IMR-90 (cell line): ENCODE measurements at places on chromosomes 7 and 10.

GRCh38 chr10:95414016-95414830, 123.4 kb upstream of the PDLIM1 start:
- DNase-seq: no peak

DNA sequence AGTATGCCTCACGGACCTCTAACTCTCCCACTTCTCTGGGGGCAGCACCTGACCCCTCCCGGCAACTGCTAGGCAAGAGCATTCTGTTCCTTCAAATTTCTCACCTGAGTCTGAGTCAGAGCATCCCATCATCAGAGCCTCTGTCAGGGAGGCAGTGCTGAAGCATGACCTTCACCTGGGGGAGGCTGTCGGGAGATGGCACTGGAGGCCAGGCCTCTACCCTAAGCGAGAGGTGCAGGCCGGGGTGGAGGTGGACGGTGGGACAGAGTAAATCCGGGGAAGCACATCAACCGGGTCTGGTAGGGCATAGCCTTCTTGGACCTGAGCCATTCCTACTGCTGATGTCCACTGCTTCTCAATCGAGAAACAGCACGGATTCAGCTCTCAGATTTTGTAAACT, 90.4 kb downstream of the SPAG6 start:
- DNase-seq: no peak

- DNase-seq: no peak
Observed at GRCh38 chr7:69748530-69748929, 150.3 kb downstream of the AUTS2 start.

GRCh38 chr7:79988653-79989052, 146.0 kb upstream of the GNAI1 start:
- peak; percentile 87 for DNase-seq

DNA sequence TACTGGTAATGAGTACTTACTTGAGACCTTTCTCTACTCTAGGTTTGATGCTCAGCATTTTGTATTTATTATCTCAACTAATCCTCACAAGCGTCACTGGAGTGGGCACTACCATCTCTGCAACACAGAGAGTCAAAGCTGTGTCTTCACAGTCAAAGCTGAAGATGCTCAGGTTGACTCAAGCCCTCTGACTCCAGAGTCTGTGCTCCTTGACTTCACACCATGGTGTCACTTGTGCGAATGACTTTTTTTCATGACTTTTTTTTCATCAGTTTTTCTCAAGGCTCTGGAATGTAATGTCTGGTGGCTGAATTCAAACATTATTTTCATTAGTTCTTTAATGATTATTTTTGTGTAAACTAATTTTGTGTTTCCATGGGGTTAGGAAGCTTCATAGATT, 30.4 kb upstream of the TARP start:
- no peak for DNase-seq

GRCh38 chr7:600149-601035, 80.7 kb upstream of the PDGFA start:
- no peak for DNase-seq

GRCh38 chr10:17038627-17039026, 91.0 kb downstream of the CUBN start:
- no peak for DNase-seq

DNA sequence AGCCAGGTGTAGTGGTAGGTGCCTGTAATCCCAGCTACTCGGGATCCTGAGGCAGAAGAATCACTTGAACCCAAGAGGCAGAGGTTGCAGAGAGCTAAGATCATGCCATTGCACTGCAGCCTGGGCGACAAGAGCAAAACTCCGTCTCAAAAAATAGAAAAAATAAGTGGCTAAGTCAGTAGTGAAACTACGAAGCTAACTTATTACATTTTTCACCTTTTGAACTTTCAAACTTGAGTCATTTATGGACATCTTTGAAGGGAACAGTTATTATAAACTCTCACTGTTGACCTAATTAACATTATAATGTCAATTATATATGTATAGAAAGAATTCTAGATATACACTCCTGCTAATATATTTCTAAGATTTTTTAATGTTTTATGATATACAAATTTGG, 541.5 kb upstream of the C7orf33 start:
- no peak for DNase-seq

- DNase-seq: peak; percentile 76
Observed at GRCh38 chr10:51137756-51138529, 63.7 kb downstream of the PRKG1 start.

GRCh38 chr10:77391605-77392235, 245.9 kb downstream of the KCNMA1 start:
- peak; percentile 87 for DNase-seq

DNA sequence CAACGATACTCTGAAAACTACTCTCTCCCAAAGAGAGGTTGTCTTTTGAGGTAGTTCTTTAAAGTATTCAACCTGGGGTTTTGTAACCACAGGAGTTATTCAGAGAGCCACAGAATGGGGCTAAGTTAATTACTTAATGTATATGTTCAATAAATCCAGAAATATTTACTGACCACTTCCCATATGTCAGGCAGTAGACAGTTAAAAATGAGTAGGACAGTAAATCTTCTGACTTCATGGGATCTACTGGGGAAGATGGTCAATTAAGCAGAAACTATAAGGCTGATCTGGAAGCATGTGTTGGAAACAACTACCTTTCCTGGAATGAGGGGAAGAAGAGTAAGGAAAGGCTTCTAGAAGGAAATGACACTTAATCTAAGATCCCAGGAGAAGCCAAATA, 167.7 kb downstream of the MAGI2 start:
- DNase-seq: no peak

DNA sequence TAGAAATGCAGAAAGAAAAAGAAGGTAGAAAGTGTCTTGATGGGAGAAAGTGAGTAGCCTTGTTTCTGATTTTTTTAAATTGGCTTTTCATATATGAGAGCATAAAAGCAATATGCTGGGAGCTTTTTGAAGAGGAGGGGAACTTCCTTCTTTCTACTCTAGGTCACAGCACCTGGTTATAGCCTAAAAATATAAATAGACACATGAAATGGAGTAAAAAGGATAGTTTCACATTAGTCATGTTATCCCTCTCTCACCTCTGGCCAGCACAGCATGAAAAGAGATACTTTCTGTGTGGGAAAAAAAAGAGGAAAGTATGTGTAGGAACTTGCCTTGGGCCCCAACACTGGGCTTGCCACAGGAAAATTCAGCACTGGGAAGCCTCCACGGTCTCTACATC, 292.2 kb upstream of the ZWINT start:
- DNase-seq: no peak

- no peak for DNase-seq
Observed at GRCh38 chr10:89240519-89240918, 11.1 kb downstream of the LIPA start.

- peak; percentile 67 for DNase-seq
Observed at GRCh38 chr7:79096361-79096805, 357.1 kb downstream of the MAGI2 start.

GRCh38 chr10:100104300-100104699, 22.6 kb upstream of the CPN1 start:
- no peak for DNase-seq

DNA sequence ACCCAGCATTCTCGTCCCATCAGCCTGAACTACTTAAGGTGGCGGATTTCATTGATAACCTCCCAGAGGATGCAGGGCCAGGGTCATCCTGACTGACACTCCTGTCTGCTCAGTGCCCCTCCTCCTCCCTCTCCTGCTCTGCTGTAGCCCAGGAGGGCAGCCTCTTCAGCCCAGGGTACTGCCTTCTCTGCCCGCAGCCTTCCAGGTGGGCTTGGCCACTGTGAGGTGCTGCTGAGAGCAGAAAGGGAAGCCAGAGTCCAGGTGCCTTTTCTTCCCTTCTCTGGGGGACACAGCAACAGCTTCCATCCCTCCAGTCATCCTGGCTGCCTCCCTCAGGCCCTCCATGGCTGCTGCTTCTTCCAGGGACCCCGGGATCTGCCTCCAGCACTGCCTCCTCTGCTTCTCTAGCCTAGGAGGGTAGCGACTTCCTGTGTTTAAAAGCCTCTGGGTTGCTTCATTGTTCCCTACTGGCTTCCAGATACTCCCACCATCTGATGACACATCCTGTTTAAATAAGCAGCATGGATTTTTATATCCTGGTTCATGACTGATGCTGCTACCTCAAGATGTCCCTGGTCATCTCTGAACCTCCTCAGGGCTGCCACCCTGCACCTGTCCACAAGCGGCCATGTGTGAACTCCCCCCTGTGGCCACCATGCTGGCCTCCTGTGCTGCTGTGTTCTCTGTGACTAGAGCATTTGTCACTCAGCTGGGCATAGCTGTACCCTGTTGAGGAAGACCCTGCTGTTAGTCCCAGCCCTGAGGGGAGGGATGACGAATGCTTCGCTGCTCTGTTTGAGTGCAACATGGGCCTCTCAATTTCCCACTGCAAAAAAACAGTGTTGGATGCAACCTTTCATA, 55.8 kb downstream of the AKR1C4 start:
- peak; percentile 22 for DNase-seq

DNA sequence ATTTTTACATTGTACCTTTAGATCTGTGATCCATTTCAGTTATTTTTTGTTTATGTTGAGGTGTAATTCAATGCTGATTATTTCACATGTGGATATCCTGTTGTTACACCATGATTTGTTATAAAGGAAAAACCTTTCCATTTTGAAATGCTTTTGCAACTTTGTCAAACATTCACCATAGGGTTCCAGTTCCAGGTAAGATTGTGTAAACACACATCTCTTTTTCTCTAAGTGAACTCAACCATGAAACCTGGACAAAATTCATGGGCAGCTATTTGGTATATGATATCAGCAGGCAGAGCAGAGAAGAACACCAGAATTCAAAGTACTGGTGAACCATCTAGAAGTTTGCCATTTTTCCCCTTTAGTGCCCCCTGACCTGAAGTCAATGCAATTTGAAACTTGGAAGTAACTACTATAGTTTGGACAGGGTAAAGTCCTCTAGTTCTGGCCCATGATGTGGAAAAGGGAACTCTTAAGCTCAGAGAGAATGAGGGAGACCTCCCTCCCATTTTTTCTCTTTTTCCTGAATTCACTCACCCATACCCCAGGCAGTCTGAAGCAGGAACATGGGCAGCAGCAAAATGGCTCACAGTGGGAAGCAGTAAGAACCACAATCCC, 446.1 kb downstream of the ATRNL1 start:
- DNase-seq: no peak

DNA sequence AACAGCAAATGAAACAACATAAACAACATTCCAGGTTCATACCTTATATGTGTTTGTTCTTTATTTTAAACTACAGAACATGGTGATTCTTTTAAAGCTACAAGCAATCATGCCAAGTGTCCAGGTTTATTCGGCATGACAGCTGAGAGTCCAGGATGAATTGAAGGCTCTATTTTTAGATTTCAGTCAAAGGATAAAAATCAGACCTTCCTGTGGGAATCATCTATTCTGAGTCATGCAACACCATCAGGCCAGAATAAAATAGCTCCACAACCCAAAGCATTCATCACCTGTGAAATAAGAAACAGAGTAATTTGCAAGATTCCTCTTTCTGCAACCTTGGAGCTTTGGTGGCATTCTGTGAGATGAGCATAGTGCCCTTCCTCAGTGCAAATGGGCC, 292.4 kb upstream of the MYO3A start:
- DNase-seq: no peak

DNA sequence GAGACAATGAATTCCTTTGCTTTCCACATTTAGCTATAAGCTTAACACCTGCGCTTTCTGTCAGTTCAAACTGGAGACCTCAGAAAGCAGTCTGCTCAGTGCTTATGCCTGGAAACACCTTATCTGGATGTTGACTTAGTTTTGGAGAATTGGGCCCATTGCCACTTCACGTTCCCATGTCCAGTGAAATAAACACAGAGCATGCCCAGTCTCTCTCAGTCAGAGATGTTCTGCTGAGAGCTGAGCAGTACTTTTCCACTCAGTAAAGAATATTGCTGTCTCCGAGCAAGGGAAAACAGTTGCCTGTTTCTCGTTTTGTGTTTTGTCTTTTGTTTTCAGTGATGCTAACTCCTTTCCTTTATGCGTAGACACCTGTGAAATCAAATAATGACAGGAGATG, 83.2 kb upstream of the PRR15 start:
- no peak for DNase-seq

GRCh38 chr7:22371878-22372277, 14.9 kb upstream of the RAPGEF5 start:
- no peak for DNase-seq

GRCh38 chr7:38632411-38632810, 1.2 kb upstream of the AMPH start:
- DNase-seq: no peak

DNA sequence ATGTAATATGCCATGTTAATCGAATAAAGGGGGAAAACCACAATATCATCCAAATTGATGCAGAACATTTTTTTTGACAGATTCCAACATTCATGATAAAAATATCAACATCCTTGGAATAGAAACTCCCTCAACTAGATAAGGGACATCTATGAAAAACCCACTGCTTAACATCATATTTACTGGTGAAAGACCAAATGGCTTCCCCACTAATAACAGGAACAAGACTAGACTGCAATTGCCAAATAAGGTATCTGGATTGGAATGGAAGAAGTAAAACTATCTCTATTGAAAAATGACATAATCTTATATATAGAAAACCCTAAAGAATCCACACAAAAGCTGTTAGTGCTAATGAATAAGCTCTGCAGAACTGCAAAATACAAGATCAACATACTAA, 27.8 kb downstream of the SMURF1 start:
- no peak for DNase-seq
